ENCODE measurements at places on chromosomes 7 and 10.

DNA sequence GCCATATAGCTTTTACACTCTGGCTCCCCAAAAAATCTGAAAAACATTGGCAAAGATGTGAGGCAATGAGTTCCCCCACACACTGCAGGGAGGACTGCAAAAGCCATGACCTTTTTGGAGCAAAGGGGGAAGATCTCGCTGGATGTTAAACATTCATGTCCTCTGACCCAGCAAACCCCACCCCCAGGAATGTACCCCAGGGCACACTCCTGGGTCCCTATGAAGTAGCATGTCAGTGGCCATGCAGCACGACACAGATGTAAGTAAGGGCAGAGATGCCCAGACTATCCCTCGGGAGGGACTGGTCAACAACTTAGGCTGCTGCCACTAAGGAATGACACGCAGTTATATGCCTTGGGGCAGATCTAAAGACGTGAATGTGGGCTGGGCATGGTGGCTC, 100.6 kb downstream of the DLG5 start:
- DNase-seq, result no peak

- no peak for DNase-seq
These were observed 67.0 kb upstream of the ZMIZ2 start for GRCh38 chr7:44681645-44682044.

GRCh38 chr10:125846894-125847293, 23.5 kb downstream of the BCCIP start:
- DNase-seq, result no peak

- no peak for DNase-seq
These were observed 89.0 kb upstream of the PRPS1L1 start for GRCh38 chr7:18116661-18117060.

DNA sequence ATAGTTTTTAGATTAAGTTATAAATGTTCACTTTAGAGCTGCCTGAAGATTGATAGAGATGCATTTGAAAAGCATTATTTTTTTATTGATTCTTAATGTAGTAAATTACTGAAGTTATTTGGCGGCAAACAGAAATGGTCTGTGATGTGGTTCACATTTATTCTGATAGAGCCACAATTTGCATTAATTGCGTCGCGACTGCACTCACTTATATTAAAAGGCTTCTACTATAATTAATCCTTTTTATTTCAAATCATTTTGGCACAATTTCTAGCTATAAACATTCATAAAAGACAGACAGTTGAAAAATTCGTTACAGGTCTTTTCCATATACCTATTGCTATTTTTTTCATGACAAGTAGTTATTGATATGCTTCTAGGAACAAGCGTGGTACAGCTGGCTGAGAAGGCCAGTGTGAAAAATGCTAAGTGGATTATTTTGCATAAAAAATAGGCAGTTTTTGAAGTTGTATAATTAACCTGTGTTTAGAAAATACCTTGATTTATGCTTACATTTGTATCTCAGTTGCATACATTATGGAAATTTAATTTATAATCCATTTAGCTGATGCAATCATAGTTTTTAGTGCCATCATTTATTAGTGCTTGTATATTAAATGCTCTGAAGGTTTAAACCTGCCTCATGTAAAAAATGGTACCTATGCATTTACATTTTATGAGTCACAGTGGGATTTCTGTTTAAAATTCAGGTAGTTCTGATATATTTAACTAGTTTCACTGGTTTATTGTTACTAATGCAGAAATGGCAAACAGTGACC, 92.1 kb upstream of the DNAJB6 start:
- DNase-seq, result no peak
